ENCODE measurements at places on chromosomes 2 and 18. TPM values are rescaled to one million over a fixed set of nuclear protein-coding genes. Genes with fewer than 3 reads are reported as not detected.

DNA sequence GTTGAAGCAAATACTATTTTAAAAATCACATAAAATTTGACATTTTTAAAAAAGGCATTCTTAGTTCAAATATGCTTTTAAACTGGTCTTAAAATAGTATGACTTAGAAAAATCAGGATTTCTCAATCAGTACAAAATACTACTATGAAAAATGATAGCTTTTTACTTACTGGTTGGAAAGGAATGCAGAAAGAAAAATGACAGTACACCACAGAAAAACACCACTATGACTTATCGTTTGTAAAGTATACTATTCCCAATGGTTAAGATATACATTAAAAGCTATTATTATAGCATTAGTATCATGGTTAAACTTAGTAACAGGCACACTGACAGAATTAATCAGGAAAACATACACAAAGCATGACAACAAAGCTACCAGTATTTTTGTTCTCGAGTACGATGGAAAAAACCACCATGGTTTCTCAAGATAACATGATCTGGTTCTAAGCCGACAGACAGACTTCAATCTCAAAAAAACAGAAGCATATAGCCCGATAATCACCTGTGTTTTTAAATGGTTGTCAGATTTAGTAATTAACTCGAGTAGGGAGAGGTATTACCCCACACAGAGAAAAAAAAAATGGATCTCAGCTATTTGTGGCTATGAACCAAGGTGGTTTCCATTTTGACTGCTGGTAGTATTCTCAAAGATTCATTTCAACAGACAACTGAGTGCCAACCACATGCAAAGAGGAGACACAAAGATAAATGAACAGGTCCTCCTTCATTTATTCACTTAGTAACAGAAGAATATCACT lies 39.1 kb downstream of the CUL3 start:
- no peak overlapping the region for H3K4me3 ChIP-seq
- H3K36me3 ChIP-seq: peaks cover 24% of the 10 kb centered on the region
- no peak overlapping the region for H3K27ac ChIP-seq
- H3K27me3 ChIP-seq: no peaks in the 10 kb centered on the region
- no peak for DNase-seq
- peaks cover 47% of the 10 kb centered on the region for H3K4me1 ChIP-seq

DNA sequence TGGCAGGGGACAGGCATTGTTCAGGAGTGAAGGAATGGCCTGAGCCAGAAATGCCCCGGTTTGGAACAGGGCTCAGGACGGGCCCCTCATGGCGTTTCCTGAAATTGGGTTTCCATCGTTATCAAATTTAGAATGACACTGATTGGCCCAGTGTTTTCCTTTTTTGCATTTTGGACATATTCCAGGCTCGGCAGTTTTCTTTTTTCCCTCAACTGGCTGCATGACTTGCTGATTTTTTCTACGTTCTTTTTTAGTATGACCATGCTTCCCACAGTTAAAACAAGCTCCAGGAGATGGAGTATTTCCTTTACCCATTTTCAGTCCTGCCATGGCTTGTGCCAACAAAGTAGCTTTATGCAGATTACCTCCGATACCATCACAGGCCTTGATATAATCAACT lies 20.4 kb upstream of the LYG2 start:
- no peaks in the 10 kb centered on the region for H3K27me3 ChIP-seq
- H3K4me1 ChIP-seq: no peaks in the 10 kb centered on the region
- no peak overlapping the region for H3K27ac ChIP-seq
- no peak overlapping the region for H3K4me3 ChIP-seq

BABAM2 gene
- 72.3 TPM for total RNA-seq

- H3K27ac ChIP-seq: no peak overlapping the region
- DNase-seq: peak; percentile 1
- H3K27me3 ChIP-seq: no peaks in the 10 kb centered on the region
- H3K4me1 ChIP-seq: no peaks in the 10 kb centered on the region
Observed at GRCh38 chr2:240957656-240958365, 40.6 kb upstream of the SNED1 start.

DNA sequence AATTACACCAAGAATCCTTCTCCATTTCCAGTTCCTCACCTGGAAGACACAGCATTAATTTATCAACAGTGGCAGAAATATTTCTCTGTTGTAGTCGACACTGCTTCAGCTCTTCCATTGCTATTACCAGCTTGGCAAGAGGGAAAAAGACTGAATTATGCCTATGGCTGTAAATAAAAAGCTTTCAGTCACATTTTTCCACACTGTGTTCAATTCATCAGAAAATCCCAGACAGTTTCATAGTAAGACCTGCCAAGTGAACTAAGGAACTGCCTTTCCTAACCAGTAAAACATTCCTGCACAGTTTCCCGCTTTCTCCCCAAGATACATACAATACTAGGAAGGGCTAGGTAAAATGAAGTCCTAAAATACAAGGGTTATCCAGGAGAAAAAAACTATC lies 94.7 kb downstream of the EXOC6B start:
- no peaks in the 10 kb centered on the region for H3K27me3 ChIP-seq
- no peak for DNase-seq
- no peak overlapping the region for H3K27ac ChIP-seq
- no peak overlapping the region for H3K4me3 ChIP-seq
- H3K36me3 ChIP-seq: no peaks in the 10 kb centered on the region

ZC3H6 gene
- 14.4 TPM for total RNA-seq

DNA sequence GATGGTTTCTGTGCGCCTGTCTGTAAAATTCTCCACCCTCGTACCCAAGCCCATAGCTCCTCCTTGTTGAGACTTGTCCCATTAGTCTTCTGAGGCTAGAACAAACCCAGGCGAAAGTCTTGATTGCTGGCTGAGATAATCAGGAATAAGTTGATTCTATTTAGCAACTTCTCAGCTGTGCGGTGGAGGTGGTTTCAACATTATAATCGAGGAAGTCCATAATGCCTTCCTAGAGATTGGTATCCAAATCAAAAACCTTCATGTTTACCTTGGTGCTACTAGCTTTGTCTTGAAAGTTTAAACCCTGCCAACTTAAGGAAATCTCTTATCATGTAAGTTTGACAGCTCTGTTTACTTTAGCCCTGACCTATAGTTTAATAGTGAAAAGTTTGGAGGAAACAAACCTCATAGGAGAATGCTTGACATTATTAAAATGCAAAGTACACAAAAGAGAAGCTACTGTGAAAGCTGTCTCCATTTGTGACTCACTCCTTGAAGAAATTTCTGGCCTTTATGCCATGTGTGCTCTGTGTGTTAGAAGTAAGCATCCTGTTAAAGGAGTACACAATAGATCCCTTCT lies 36.6 kb upstream of the DSC1 start:
- no peak for DNase-seq
- no peak overlapping the region for H3K4me3 ChIP-seq
- no peak overlapping the region for H3K27ac ChIP-seq
- no peaks in the 10 kb centered on the region for H3K27me3 ChIP-seq
- H3K4me1 ChIP-seq: no peaks in the 10 kb centered on the region

DNA sequence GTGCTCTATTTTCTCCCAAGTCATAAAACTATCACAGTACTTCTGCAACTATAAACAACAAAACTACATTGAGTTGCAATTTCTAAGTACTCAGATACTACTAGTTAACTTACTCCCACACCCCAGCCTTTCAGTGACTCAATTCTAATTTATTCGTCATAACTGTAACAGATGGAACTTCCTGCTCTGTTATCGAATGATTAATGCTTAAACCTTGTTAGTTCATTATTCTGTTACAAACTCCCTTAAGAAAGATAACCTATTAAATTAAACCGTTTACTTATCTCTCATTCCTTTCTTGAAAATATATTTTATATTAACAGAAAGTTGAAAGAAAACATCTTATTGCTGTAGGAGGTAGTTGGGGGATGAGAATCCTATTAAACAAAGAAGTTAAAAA lies 17.0 kb downstream of the TNFAIP6 start:
- H3K27ac ChIP-seq: no peak overlapping the region
- peaks cover 6% of the 10 kb centered on the region for H3K27me3 ChIP-seq
- H3K4me1 ChIP-seq: peaks cover 8% of the 10 kb centered on the region
- DNase-seq: no peak

IKZF2 gene
- 9.1 TPM for total RNA-seq

GRCh38 chr18:6414723-6415417 lies at the start of gene L3MBTL4:
Gene L3MBTL4 (minus strand): TSS chr18:6414911. CDS start chr18:6311625, 103,286 bp downstream.
- H3K36me3 ChIP-seq: no peaks in the 10 kb centered on the region
- H3K4me1 ChIP-seq: peaks cover 4% of the 10 kb centered on the region
- H3K27me3 ChIP-seq: peaks cover 20% of the 10 kb centered on the region
- DNase-seq: peak; percentile 10
- H3K4me3 ChIP-seq: peak within 1 kb of the TSS; percentile 51

AGBL5 gene
- total RNA-seq: 12.9 TPM

KCNK3 gene
- not detected for total RNA-seq

RFTN2 gene
- not detected for total RNA-seq

- H3K27ac ChIP-seq: no peak overlapping the region
- DNase-seq: no peak
- no peaks in the 10 kb centered on the region for H3K36me3 ChIP-seq
- no peaks in the 10 kb centered on the region for H3K4me1 ChIP-seq
- no peaks in the 10 kb centered on the region for H3K27me3 ChIP-seq
- H3K4me3 ChIP-seq: no peak overlapping the region
Observed at GRCh38 chr2:199329466-199329865, 128.3 kb downstream of the SATB2 start.

GRCh38 chr2:160652236-160652635 lies 158.6 kb upstream of the RBMS1 start:
- H3K4me3 ChIP-seq: no peak overlapping the region
- H3K4me1 ChIP-seq: peaks cover 26% of the 10 kb centered on the region
- no peaks in the 10 kb centered on the region for H3K36me3 ChIP-seq
- peaks cover 1% of the 10 kb centered on the region for H3K27me3 ChIP-seq

GRCh38 chr2:180905461-180905860 lies 74.9 kb upstream of the UBE2E3 start:
- no peaks in the 10 kb centered on the region for H3K36me3 ChIP-seq
- H3K27me3 ChIP-seq: peaks cover 12% of the 10 kb centered on the region
- DNase-seq: no peak

DNA sequence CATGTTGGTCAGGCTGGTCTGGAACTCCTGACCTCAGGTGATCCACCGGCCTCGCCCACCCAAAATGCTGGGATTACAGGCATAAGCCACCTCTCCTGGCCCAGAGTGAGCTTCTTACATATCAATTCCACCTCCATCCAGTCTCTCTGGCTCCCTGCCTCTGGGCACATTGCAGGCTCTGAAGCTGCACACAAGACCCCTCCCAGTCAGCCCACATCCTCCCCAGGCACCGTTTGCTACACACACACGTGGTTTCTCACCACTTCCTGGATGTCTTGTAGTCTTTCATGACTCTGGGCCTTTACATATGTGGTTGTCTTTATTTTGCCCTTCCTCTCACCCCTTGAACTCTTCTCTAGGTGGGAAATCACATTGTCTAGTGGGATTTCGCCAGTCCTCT lies 64.0 kb upstream of the CABLES1 start:
- peaks cover 6% of the 10 kb centered on the region for H3K36me3 ChIP-seq
- H3K4me3 ChIP-seq: peak overlapping the region; percentile 28
- no peaks in the 10 kb centered on the region for H3K27me3 ChIP-seq
- peaks cover 46% of the 10 kb centered on the region for H3K4me1 ChIP-seq

TIMM21 gene
- total RNA-seq: 38.3 TPM

- H3K36me3 ChIP-seq: no peaks in the 10 kb centered on the region
- no peak overlapping the region for H3K27ac ChIP-seq
- DNase-seq: no peak
- no peaks in the 10 kb centered on the region for H3K4me1 ChIP-seq
- peaks cover 4% of the 10 kb centered on the region for H3K27me3 ChIP-seq
Observed at GRCh38 chr2:201931951-201932350, 101.7 kb upstream of the FZD7 start.

COLEC11 gene
- not detected for total RNA-seq

DNA sequence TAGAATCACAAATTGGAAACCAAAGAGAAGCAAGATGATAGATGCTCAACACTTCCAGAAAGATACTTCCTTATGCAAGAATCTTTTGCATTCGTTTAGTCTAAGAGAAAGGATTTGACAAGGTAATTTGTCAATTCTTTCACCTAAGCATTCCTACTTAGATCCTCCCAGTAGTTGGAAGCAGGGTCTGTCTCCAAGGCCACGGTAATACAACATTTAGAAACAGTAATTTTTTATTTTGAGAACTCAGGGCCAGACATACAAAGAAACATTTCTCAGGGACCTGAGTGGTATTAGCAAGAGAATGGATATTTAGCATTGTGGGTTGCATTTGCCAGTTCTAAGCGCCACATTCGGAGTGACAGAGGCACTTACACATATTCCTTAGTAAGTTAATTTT lies 68.6 kb downstream of the ACYP2 start:
- no peak for DNase-seq
- no peaks in the 10 kb centered on the region for H3K27me3 ChIP-seq
- no peak overlapping the region for H3K4me3 ChIP-seq

PIEZO2 gene
- total RNA-seq: not detected

ACMSD gene
- total RNA-seq: not detected

DNA sequence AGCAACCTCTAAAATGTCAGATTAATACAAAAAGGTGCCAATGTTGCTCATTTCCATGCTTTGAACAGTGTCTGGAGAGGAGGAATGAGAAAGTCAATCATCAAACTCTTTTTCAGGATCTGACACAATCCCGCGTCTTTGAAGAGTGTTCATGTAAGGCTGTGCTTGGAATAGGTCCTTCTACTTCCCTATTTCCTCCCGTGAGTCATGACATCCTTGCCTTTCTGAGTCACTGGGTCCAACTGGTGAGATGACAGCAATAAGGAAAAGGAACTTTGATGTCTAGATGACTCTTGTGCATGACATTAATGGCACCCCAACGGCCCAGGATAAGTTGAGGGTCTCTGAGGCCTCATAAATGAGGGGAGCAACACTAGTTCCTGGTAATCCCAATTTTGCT lies 109.0 kb upstream of the CELF4 start:
- H3K4me1 ChIP-seq: no peaks in the 10 kb centered on the region
- no peaks in the 10 kb centered on the region for H3K36me3 ChIP-seq
- no peaks in the 10 kb centered on the region for H3K27me3 ChIP-seq

DNA sequence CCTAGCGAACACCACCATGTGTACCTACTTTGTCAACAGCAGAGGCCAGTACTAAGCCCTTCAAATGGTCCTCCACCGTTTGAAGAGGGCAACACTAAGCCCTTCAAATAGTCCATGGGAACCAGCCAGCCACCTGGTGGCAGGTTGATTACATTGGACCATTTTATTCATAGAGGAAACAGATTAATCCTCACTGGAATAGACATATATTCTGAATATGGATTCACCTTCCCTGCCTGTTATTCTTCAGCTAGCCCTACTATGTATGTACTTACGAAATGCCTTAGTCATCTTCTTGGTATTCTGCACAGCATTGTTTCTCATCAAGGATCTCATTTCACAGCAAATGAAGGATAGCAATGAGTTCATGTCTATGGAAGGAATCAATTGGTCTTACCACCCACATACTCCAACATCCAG lies 10.0 kb upstream of the ZNF396 start:
- H3K4me3 ChIP-seq: no peak overlapping the region
- no peak overlapping the region for H3K27ac ChIP-seq
- H3K4me1 ChIP-seq: peaks cover 2% of the 10 kb centered on the region
- no peak for DNase-seq

- no peaks in the 10 kb centered on the region for H3K36me3 ChIP-seq
- H3K27ac ChIP-seq: no peak overlapping the region
- H3K4me3 ChIP-seq: no peak overlapping the region
- H3K4me1 ChIP-seq: no peaks in the 10 kb centered on the region
- DNase-seq: no peak
- peaks cover 24% of the 10 kb centered on the region for H3K27me3 ChIP-seq
Observed at GRCh38 chr2:176562359-176563078, 293.3 kb downstream of the MTX2 start.

Measured in activated CD4-positive, alpha-beta memory T cell treated with anti-CD3 and anti-CD28 coated beads for 36 hours (primary cell).